Stimulated activated CD8-positive, alpha-beta memory T cell treated with anti-CD3 and anti-CD28 coated beads, Interleukin-15, amount 100 ng/mL, for 48 hours (primary cell): ENCODE measurements at places on chromosomes 1 and 21.

GRCh38 chr1:67322442-67322841 lies 14.8 kb downstream of the IL12RB2 start:
- DNase-seq = no peak

GRCh38 chr1:171576144-171576543 lies 45.9 kb upstream of the MYOCOS start:
- DNase-seq = no peak

DNA sequence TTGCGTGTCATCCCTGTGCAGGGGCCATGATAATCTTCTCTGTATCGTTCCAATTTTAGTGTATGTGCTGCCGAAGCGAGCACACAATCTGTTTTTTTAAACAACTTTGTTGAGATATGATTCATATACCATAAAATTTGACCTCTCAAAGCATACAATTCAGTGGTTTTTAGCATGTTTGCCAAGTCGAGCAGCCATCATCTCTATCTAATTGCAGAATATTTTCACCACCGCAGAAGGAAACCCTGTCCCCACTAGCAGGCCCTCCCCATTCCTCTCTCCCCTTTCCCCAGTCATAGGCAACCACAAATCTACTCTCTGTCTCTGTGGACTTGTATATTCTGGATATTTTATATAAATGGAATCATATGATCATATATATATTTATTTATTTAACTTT lies 78.7 kb upstream of the TINAGL1 start:
- no peak for DNase-seq

- DNase-seq = no peak
These were observed 119.8 kb downstream of the PLA2G4A start for GRCh38 chr1:186948535-186948934.

- DNase-seq = no peak
These were observed 184.4 kb downstream of the FCRL5 start for GRCh38 chr1:157367870-157368269.

- DNase-seq = no peak
These were observed 393.6 kb downstream of the PTPRU start for GRCh38 chr1:29629814-29630516.

GRCh38 chr1:247474367-247474766 lies 16.5 kb upstream of the OR2B11 start:
- no peak for DNase-seq

DNA sequence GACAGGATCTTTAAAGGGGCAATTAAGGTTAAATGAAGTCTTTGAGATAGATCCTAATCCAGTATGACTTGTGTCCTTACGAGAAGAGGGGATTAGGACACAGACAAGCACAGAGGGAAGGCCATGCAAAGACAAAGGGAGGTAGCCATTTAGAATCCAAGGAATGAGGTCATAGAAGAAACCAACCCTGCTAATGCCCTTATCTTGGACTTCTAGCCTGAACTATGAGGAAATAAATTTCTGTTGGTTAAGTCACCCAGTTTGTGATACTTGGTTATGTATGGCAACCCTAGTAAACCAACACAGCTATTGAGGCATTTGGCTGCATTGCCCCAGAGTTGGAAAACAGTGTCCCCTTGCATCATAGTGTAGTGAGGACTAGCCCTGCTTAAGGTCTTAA lies 121.3 kb downstream of the MAST2 start:
- DNase-seq = no peak

DNA sequence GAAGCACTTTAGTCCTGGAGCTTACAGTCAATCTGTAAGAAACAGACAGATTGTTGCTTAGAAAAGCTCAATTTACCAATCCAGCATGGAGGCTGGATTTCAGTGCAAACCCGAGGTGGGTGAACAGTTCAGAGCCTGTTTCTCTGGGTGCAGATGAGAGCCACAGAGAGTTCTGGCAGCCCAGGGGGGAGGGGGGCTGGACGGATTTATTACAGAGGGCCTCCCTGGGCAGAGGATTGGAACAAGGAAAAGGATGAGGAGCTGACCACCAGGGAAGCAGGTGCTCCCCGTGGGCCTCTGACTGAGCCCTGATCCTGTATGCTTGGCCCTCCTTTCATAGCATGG lies 38.0 kb upstream of the EPS8L3 start:
- no peak for DNase-seq

- DNase-seq = no peak
These were observed 11.9 kb downstream of the MX2 start for GRCh38 chr21:41373763-41374162.

DNA sequence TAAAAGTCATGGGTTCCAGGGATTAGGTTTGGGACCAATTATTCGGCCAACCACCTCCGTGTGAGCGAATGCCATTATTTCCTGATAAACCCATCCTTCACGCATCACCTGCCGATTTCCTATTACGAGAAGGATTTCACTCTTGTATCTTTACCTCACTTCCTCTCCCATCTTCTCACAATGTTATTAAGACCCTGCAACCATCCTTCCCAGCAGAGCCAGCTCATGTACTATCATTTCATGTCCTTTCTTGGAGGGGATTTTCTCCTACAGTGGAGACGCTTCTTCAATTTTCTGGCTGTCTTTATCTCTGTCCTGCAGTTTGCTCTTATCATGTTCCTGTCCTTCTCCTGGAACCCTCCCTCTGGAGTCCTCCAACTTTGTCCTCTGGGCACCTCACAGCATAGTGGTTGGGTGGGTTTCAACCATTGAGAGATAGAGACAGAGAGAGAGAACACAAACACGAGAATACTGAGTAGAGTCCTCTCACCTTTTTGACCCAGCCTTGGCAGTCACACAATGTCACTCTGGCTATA lies 192.2 kb downstream of the DYRK1A start:
- DNase-seq = no peak

- DNase-seq = no peak
These were observed 3.8 kb downstream of the IL22RA1 start for GRCh38 chr1:24139222-24139489.

- DNase-seq = no peak
These were observed 54.6 kb downstream of the TGFBR3 start for GRCh38 chr1:91831132-91831930.

DNA sequence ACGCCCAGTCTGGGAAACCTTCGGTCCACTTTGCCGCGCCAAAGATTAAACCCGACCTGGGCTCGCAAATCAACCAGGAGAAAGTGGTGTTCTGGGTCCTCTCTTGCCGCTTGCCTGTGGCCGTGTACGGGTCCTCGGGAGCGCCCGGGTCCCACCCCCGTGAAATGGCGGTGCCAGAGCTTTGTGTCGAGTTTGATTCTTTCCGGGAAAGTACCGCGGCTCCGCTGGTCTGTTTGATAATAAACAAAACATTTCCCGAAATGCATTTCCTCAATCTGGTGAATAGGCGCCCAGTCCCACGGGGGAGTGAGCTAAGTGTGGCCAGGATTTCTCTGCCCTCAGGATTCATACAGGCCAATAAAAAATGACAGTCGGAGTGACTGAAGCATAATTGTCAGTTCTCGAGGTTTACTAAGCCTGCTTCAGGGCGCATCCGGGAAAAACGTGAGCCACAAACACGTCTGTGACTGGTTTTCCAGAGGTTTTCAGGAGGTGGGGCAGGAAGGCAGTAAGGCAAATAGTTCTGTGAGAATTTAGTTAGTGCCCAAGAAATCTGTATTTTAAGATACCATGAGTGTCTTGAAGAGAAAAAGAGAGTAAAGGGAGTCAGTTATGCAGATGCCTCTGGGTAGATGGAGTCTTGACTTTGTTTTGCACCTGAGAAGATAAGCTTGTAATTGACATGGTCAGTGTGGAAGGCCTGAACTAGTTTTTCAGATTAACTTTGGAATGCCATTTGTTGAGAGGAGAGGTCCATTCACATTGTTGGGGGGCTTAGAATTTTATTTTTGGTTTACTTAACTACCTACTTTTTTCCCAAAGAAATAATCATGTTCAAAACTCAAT lies 675 bp downstream of the IFNAR1 start:
- peak; percentile 48 for DNase-seq

- DNase-seq = no peak
These were observed 51.6 kb downstream of the ZMYM4 start for GRCh38 chr1:35319988-35320713.

DNA sequence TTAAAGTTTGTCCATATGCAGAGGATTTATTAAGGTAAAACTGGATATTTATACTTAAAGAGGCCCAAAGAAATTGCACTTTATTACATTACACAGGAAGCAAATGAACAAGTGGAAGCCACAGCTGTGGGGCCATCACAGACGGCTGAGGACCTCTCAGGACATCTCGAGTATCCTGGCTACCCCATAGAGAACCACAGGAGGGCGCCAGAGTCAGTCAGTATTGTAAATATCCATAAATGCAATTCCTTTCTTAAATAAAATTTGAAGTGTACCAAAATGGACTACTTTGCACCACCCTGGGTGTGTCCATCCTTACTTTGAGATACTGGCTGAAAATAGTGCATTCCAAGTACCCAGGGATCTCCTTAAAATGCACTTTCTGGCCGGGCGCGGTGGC lies 257.2 kb downstream of the MRPL39 start:
- DNase-seq = no peak

- no peak for DNase-seq
These were observed 51.1 kb upstream of the LDLRAP1 start for GRCh38 chr1:25492323-25492722.

DNA sequence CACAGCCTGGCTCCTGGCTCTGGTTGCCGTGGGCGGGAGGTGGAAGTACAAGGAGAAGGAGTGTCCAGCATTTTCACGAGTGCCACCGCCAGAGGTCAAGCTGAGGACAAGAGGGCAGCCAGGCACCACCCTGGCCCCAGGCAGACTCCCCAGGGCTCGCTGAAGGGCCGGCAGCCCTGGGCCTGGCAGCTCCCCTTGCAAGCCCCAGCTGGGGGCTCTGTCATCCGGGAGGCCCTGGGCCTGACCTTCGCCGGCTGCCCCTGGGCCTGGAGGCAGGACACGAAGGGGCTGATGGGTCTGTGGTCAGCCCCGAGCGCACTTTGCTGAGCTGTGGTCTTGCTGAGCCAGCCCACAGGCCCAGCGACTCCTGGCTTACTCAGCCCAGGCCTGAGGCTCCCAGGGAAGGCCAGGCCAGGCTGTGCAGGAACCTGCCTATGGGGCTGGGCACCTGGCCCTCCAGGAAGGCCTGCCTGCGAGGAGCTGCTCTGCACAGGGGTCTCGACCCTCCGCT lies 74.8 kb downstream of the MORN1 start:
- no peak for DNase-seq

- no peak for DNase-seq
These were observed at the start of gene TNFRSF25 for GRCh38 chr1:6466023-6466422. Gene TNFRSF25, minus strand, starts transcription at chr1:6466173. Its CDS starts 66 bp downstream, at chr1:6466107.

DNA sequence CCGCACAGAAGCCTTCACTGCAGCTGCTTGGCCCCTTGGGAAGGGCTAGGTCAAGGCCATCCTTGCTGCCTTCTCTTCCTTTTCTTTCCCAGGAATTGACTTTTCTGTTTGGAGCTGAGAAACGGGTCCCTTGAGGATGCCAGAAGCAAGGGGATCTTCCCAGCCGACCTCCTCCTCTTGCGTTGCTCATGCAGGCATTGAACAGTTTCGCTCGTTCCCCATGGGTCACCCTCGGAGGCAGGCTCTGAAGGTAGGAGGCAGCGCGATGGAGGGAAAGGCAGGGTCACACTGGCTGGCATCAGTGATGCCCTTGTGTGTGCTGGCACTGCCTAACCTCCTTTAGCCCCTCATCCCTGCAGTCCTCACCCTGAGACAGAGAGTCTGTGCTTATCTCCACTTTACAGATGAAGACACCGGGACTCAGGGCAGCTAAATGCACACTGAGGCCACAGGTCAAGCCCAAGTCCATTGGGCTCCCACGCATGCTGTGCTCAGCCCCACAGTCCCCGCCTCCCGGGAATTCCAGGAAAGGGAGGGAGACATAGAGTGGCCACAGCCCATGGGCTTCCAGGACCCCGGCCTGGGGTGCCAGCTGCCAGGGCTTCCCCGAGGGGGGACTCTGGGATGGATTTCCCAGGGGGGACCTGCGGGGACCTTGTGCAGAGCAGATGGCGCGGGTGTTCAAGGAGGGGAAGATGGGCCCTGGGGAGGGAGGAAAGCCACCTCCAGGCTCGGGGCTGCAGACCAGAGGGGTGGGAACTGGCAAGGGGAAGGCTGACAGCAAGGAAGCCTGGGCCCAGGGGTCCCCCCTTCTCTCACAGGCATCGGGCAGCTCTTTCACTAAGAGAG lies 90.2 kb downstream of the SPSB1 start:
- no peak for DNase-seq

GRCh38 chr1:52472384-52472783 lies 68.0 kb downstream of the PRPF38A start:
- DNase-seq = no peak

- no peak for DNase-seq
These were observed 113.8 kb downstream of the KCND3 start for GRCh38 chr1:111875640-111876039.

DNA sequence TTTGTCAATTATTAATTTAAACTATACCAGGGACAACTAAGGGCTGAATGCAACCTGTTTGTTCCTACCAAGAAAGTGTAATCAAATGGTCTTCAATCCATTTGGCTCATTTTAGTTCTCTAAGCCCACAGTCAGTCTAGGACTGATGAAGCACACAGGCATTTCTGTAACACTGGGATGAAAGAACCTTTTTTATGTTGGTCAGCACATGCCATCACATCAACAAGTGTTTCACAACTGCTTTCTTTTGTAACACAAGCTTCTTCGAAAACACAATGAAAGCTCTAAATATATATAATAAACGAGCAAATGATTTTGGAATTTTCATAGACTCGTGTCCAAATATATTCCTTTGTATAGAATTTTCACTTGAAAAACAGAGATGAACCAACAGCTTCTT lies 28.8 kb downstream of the HEATR1 start:
- DNase-seq = no peak

DNA sequence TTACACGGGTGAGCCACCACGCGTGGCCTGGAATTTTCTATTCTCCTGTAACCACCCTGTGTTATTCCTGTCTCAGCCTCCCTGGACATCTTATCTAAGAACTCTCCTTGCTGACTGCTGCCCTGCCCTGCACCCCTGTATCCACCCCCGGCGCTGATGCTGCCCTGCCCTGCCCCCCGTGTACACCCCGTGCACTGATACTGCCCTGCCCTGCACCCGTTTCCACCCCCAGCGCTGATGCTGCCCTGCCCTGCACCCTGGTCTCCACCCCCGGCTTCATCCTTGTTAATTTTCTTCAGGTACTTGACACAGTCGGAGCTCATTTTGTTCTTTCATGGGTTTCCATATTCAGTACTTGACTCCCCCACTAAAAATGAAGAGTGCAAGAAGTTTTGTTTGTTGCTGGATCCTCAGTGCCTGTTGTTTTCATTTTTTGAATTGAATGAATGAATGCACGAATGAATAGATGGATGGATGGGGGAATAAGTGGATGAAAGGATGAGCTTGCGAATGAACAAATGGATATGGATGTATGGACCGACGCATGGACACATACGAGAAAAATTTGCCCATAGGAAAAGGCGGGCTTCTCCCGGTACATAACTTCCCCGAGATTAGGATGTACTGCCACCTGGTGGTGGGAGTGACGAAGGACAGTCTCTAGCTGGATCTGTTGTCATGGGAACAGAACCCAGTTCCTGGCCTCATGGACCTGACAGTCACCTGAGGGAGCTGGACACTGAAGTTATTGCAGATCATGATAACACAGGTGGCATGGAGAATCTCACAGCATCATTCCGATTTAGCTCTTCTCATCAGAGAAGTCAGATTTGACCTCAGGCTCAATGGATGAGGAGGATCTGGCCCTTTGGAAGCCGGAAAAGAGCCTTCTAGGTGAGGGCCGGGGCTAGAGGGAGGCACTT lies 14.9 kb downstream of the AADACL4 start:
- peak; percentile 49 for DNase-seq
